Stimulated activated naive CD8-positive, alpha-beta T cell treated with anti-CD3 and anti-CD28 coated beads, Interleukin-15, Interleukin-2, amounts not matched to agents 100 U/mL and 50 U/mL, for 24 hours (primary cell): ENCODE measurements at places on chromosomes 1 and 21.

DNA sequence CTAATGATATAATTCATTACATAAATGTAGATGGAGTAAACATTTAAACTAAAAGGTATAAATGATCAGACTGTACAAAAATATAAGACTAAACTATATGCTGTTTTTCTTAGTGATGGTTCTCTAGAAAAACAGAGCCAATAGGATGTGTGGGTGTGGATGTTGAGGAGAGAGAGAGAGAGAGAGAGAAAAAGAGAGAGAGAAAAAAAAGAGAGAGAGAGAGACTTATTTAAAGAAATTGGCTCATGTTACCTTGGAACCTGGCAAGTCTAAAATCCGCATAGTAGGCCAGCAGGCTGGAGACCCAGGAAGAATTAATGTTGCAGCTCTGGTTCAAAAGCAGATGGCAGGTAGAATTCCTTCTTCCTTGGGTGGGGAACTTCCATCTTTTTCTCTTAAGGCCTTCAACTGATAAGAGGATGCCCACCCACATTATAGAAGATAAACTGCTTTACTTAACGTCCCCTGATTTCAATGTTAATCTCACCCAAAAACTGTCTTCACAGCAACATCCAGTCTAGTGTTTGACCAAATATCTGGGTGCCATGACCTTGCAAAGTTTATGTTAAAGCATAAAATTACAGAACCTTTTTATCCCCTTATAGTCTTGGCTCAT is 74.3 kb upstream of the KCNJ15 start:
- no peak for DNase-seq

DNA sequence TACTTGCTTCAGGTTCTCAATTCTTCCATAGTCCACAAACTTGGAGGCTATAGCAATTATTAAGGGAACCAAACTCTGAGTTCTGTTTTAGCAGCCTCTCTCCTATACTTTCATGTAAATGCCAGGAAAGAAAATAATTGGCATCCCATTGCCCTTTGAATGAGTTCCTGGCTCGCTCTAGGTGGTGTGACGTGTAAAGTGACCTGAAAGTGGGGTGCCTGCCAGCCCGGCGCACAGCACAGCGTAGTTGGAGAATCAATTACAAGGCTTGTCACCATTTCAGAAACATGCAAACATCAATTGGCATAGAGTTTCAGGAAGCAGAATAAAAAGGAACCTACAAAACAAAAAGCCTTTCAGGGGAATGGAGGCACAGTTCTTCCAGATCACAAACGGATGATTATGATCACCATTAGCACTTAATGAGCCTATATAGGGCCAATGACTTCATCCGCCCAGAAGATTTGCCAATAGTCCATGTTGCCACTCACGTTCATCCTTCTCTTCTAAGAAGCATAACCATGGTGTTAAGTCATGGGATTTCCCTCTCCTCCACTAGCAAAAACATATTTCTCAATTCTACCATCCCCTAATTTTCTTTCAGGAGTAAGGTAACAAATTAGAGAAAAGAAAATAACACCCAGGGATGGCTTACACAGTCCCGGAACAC is 354.6 kb upstream of the ADGRL2 start:
- no peak for DNase-seq

DNA sequence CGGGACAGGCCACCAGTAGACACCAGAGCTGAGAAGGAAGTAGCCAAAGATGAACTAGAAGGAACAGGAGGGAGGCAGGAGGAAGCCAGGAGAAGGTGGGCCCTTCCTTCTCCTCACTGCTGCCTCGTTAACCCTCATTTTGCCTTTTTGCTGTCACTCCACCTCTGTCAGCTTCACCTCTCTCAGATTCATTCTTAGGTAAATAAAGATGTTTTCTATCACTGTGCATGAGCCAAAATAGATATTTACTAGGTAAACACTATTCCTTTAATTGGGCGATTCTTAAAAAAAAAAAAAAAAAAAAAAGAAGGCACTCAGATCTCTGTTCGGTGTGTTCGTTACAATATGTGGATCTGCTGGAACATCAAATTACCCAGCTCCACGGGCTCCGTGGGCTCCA is 112.3 kb downstream of the GLUL start:
- no peak for DNase-seq

GRCh38 chr1:228982637-228983036 is 247.4 kb downstream of the RHOU start:
- no peak for DNase-seq

DNA sequence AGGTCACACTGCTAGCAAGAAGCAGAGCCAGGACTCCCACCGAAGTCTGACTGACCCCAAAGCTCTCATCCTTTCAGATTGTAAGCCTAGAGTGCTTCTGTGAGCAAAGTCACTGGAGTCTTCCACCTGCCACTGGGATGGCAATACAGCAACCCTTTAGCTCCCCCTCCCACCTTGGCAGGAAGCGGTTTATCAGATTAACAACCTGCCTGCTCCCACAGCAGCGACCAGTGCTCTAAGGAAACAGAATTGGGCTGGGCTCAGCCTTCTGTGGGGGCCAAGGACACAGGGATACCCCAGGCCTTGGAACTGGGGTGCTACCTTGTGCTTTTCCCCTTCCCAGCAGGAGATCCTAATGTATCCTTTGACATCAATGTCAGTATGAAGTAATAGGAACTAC is 76.0 kb downstream of the GFI1 start:
- DNase-seq, result peak; percentile 19

- DNase-seq, result no peak
These were observed 226.9 kb downstream of the TGFB2 start for GRCh38 chr1:218572050-218572449.

GRCh38 chr1:230129341-230129740 is 62.3 kb downstream of the GALNT2 start:
- DNase-seq, result no peak

GRCh38 chr1:219724440-219724839 is 111.5 kb upstream of the ZC3H11B start:
- no peak for DNase-seq

- no peak for DNase-seq
These were observed 3.9 kb upstream of the TUT4 start for GRCh38 chr1:52556641-52557360.

- no peak for DNase-seq
These were observed 10.7 kb downstream of the DUSP23 start for GRCh38 chr1:159791461-159791860.

GRCh38 chr21:44456915-44457736 is 1.8 kb downstream of the LRRC3 start:
- DNase-seq, result no peak

DNA sequence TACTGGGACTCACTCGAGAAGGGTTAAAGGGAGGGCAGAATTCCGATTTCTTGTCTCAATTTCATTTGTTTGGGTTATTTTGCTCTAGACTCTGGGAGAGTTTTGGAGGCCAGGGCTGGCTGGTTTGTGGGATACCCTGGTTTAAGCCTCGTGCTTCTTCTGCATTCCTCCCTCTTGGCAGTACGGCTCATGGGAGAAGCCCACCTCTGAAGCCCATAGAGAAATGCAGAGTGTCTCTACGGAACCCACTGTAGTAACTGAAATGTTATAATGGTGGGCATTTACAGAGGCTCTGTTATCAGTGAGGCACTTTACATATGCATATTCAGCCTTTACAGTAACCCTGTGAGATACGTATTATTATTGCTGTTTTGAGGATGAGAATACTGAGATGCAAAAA is 43.9 kb downstream of the ROR1 start:
- no peak for DNase-seq

- DNase-seq, result no peak
These were observed 9.9 kb downstream of the F3 start for GRCh38 chr1:94531664-94532063.

GRCh38 chr1:153387785-153388184 is 3.1 kb downstream of the S100A8 start:
- no peak for DNase-seq

DNA sequence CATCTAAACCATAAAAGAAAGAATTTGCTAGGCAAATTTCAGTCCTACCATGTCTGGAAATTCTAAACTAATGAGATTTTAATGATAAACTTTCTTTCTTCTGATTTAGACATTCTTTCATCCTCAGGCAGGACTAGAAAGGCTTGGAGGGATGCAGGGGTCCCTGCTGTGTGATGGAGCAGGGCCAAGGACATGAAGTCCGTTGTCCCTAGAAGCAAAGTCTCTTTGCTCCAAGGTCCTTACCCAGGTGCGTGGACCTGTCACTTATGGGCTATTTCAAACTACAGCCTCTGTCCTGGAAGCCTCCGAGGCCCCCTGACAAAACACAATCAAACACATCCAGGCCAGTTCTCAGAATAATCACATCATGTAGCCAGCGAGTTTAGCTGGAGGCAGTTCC is 26.6 kb downstream of the URB1 start:
- DNase-seq, result no peak

GRCh38 chr1:193458628-193459027 is 272.2 kb upstream of the B3GALT2 start:
- DNase-seq, result no peak

GRCh38 chr1:224348137-224348536 is 8.5 kb upstream of the CNIH4 start:
- no peak for DNase-seq

GRCh38 chr1:30974536-30974935 is 66.0 kb upstream of the SDC3 start:
- no peak for DNase-seq

- no peak for DNase-seq
These were observed 786 bp downstream of the RPL5 start for GRCh38 chr1:92832537-92833114.

DNA sequence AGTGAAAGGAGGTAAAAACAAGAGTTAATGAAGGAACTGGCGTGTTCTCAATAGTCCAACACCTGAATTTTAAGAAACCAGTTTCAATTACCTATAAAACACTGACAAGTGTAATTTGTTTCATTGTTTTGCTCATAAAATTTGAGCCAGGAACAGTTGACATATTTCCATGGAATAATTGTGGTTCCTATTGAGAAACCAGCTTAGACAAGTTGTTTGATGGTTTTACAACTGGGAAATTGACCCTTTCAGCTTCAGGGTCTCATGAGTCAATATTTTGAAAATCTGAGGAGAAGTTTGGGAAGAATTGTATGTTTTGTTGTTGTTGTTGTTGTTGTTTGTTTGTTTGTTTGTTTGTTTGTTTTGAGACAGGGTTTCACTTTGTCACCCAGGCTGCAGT is 69.1 kb upstream of the GADD45A start:
- no peak for DNase-seq

DNA sequence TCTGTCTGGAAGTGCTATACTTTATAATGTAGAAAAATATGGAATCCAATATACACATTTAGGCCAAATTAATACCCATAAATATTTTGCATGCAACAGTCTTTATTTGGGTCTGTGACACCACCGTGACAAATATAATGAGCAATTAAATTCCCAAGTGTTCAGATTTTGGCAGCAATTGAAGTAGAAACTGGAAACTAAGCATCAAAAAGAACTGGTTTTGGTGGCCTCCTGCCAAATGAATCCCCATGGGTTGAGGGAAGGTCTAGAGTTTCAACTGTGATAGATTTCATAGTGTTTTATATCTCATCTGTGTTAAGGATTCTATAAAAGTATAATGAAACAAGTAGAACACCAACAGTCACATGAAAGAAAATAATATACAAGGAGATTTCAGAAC is 88.4 kb downstream of the DPYD start:
- no peak for DNase-seq

- no peak for DNase-seq
These were observed 18.4 kb downstream of the CD2 start for GRCh38 chr1:116772648-116773045.

DNA sequence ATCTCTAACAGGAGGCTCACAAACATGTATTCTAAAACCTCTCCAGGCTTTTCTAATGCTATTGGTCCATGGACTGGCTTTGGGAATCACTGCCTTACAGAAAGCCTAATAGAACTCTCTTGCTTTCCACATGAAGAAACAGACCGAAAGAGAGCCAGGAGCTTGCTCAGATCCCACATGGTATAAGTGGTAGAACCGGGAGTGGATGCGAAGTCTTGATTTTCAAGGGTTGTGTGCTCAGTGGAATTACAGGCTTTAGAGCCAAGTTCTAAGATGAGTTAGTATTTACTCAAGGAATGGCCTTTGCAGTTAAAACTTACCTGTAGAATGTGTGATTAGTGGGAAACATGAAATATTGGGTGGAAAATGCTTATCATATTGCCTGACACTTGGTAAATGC is 54.3 kb upstream of the HSD17B7 start:
- no peak for DNase-seq

- no peak for DNase-seq
These were observed 193.8 kb downstream of the DYRK1A start for GRCh38 chr21:37560385-37560784.

DNA sequence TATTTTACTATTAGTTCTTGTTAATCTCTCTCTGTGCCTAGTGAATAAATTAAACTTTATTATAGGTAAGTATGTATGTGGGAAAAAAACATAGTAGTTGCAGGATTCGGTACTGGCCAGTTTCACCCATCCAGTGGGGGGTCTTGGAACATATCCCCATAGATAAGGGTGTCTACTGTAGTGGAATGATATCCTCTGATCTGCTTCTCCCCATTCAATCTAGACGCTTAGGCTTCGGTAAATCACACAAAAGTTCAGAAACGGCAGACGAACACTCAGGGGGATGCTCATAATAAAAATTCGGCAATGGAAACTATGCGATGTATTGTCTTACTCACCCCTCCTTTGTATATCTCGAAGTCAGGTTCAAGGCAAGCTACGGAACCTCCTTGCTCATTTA is 232.9 kb upstream of the COA6 start:
- no peak for DNase-seq

DNA sequence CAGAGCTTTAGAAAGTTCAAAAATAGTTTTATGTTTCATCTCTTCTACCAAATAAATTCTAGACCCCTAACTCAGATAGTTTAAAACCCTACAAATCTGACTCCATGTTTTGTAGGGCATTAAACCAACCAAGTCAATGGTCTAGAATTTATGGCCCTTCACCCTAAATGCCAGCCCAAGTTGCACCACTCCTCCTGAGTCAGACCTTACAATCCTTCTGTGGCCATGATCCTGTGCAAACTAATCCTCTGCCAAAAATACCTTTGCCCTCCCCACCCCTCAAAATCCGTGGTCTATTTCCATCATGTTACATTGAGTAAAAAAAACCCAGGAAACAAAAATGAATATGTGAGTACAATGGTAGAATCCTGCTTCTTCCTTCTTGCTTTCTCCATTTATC is 179.3 kb downstream of the NR5A2 start:
- no peak for DNase-seq

DNA sequence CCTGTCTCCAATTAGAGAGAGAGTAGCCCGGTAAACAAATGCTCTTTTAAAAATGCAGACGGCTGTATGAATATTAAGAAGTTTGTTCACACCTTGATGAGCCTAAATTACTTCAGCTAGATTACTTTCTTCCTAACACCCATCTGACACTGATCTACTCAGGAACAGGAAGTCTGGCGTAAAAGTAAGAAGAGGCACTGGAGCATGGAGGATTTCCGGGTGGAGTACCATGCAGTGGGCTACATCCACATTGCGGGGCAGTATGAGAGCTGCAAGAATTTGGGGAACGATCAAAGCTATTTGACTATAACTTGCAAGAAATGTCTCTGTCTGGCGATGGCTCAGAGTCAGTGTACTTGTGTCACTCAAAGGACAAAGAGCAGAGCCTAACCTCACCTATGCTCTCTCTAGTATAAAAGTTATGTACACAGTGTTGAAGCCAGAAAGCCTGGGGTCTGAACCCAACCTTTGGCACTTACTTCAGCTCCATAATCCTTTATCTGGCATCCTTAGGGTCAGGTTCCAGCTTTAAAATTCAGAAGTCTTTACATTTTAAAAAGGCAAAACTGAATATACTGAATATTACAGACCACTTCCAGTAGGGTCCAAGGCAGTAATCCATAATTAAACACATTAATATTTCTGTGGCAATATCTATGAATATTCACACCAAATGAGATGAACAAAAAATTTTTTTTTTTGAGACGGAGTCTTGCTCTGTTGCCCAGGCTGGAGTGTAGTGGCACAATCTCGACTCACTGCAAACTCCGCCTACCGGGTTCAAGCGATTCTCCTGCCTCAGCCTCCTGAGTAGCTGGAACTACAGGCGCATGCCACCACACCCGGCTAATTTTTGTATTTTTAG is 7.9 kb upstream of the GNPAT start:
- no peak for DNase-seq
